ENCODE measurements at places on chromosomes 7 and 10. TPM values are rescaled to one million over a fixed set of nuclear protein-coding genes. Genes with fewer than 3 reads are reported as not detected.

GRCh38 chr10:132363921-132364593 is 32.1 kb downstream of the LRRC27 start:
- no peak overlapping the region for H3K27ac ChIP-seq
- no peaks in the 10 kb centered on the region for H3K4me1 ChIP-seq
- H3K27me3 ChIP-seq = no peaks in the 10 kb centered on the region
- DNase-seq = peak; percentile 17
- H3K4me3 ChIP-seq = no peak overlapping the region

The GRID2IP gene
- total RNA-seq = not detected

GRCh38 chr7:101186844-101187428 is 6.8 kb upstream of the NAT16 start:
- H3K36me3 ChIP-seq = no peaks in the 10 kb centered on the region
- H3K4me1 ChIP-seq = no peaks in the 10 kb centered on the region
- no peak overlapping the region for H3K4me3 ChIP-seq
- H3K27ac ChIP-seq = no peak overlapping the region
- no peaks in the 10 kb centered on the region for H3K27me3 ChIP-seq
- no peak for DNase-seq

- no peak overlapping the region for H3K27ac ChIP-seq
- H3K36me3 ChIP-seq = no peaks in the 10 kb centered on the region
- H3K4me3 ChIP-seq = no peak overlapping the region
- H3K27me3 ChIP-seq = no peaks in the 10 kb centered on the region
- no peak for DNase-seq
Measured at GRCh38 chr7:112757337-112757736, 32.9 kb downstream of the TMEM168 start.

GRCh38 chr7:82950436-82950835 is 212.2 kb downstream of the PCLO start:
- no peak for DNase-seq
- no peaks in the 10 kb centered on the region for H3K27me3 ChIP-seq
- H3K4me1 ChIP-seq = no peaks in the 10 kb centered on the region
- H3K4me3 ChIP-seq = no peak overlapping the region
- H3K27ac ChIP-seq = no peak overlapping the region

The POT1 gene
- total RNA-seq = 21.8 TPM

GRCh38 chr7:6165075-6165474 is 107.3 kb downstream of the CYTH3 start:
- no peak overlapping the region for H3K4me3 ChIP-seq
- H3K36me3 ChIP-seq = no peaks in the 10 kb centered on the region
- DNase-seq = no peak

The DPY19L1 gene
- 60.7 TPM for total RNA-seq

The GARIN1A gene
- total RNA-seq = 3.6 TPM

The SUGCT gene
- 2.2 TPM for total RNA-seq

The C10orf143 gene
- 0.44 TPM for total RNA-seq

DNA sequence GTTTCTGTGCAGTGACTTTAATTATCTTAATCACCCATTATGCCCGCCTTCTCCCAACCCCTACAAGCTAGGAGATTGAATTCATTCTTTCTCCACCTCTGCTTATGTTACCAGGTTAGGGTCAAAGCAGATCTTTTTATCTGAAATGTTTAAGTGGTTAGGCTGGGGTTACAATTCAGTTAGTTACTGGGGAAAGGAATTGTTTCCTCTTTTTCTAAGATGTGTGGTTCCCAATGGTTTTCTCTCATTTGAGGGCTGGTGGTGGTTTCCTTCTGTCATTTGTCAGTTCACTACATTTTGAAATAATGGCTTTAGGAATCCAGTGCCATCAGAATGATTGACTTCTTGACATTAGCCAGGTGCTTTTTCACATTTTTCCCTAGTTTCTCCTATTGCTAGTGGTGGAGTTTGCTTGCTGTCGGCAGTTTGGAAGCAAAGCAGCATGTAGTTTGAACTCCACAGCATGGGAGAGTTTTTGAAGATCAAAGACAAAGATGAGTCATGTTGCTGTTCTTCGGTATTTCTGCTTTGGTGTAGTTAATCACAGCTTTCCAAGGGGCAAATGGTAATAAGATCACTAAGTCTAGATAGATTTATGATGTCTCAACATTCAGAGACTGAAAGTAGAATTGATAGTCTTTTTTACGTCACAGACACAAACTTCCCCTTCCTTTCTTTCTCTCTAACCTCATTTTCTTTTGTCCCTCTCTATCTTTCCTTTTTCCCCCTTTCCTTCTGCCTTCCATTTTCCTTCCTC is 168.2 kb downstream of the SND1 start:
- H3K4me1 ChIP-seq = peaks cover 11% of the 10 kb centered on the region
- no peaks in the 10 kb centered on the region for H3K27me3 ChIP-seq
- no peak overlapping the region for H3K27ac ChIP-seq

DNA sequence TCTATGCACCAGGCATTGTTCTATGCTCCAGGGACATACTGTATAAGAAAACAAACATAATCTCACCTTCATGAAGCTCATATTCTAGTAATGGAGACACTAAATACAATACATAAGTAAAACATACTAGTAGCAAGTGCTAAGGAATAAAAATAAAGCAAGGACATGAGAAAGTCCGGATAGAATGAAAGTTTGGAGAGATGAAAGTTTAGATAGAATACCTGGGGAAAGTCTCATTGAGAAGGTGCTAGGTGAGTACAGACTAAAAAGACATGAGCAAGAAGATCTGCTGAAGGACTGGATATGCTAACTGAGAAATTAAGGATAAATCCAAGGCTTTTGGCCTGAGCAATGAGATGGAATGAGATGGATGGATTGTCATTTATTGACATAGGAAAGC is 34.0 kb downstream of the CCDC186 start:
- H3K4me1 ChIP-seq = peaks cover 6% of the 10 kb centered on the region
- no peak overlapping the region for H3K27ac ChIP-seq
- no peak overlapping the region for H3K4me3 ChIP-seq
- H3K27me3 ChIP-seq = no peaks in the 10 kb centered on the region
- H3K36me3 ChIP-seq = peaks cover 1% of the 10 kb centered on the region

The PRXL2A gene
- total RNA-seq = 321 TPM

GRCh38 chr7:70701477-70701876 is 430.5 kb upstream of the GALNT17 start:
- no peak overlapping the region for H3K27ac ChIP-seq
- DNase-seq = no peak
- H3K4me1 ChIP-seq = peaks cover 6% of the 10 kb centered on the region
- H3K4me3 ChIP-seq = no peak overlapping the region
- peaks cover 2% of the 10 kb centered on the region for H3K27me3 ChIP-seq
- no peaks in the 10 kb centered on the region for H3K36me3 ChIP-seq

GRCh38 chr10:86967481-86967941 is 771 bp upstream of the ADIRF start:
- no peak overlapping the region for H3K27ac ChIP-seq
- H3K36me3 ChIP-seq = no peaks in the 10 kb centered on the region
- H3K27me3 ChIP-seq = no peaks in the 10 kb centered on the region
- no peak overlapping the region for H3K4me3 ChIP-seq
- no peak for DNase-seq

The IL6 gene
- total RNA-seq = 11.0 TPM

The CALHM1 gene
- total RNA-seq = not detected

GRCh38 chr7:51016546-51016945 is 233.8 kb upstream of the GRB10 start:
- no peak overlapping the region for H3K4me3 ChIP-seq
- H3K27ac ChIP-seq = no peak overlapping the region
- no peaks in the 10 kb centered on the region for H3K4me1 ChIP-seq

The NANOS1 gene
- 0.40 TPM for total RNA-seq

The TMEM178B gene
- total RNA-seq = not detected

GRCh38 chr7:71905821-71906220 is 506.3 kb downstream of the CALN1 start:
- H3K36me3 ChIP-seq = no peaks in the 10 kb centered on the region
- no peak overlapping the region for H3K27ac ChIP-seq
- no peak overlapping the region for H3K4me3 ChIP-seq
- no peak for DNase-seq
- no peaks in the 10 kb centered on the region for H3K27me3 ChIP-seq

DNA sequence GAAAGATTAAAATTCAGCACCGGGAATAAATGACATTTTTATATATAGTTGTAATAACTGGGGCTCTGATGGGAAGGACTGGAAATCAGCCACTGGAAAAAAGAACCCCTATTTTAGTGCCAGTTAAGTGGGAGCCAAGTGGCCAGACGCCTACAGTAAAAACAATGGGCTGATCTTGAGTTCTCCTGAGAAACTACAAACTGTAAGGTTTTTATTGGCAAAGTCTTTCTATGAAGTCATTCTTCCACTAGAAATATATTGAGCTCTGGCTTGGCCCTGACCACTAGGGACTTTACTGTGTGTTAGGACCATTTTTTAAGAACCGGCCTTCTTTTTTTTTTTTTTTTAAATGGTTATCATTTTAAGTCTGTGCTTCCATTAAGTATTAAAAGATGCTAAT is 79.6 kb downstream of the ZNF22 start:
- no peaks in the 10 kb centered on the region for H3K4me1 ChIP-seq
- no peak overlapping the region for H3K27ac ChIP-seq
- DNase-seq = peak; percentile 15
- H3K4me3 ChIP-seq = no peak overlapping the region

DNA sequence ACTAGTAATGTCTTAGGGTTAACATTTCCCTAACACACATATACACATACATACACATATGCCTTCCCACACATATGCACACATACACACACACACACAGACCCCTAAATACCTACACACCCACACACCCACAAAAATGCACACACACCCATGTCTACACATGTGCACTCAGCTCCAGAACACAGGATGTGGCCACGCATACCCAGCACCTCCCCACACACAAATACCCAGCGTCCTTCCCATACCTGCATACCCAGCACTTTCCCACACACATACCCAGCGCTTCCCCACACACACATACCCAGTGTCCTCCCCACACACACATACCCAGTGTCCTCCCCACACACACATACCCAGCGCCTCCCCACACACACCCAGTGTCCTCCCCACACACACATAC is 534.9 kb downstream of the DNAJB6 start:
- no peaks in the 10 kb centered on the region for H3K4me1 ChIP-seq
- no peak for DNase-seq
- H3K27me3 ChIP-seq = no peaks in the 10 kb centered on the region
- no peaks in the 10 kb centered on the region for H3K36me3 ChIP-seq
- no peak overlapping the region for H3K27ac ChIP-seq
- no peak overlapping the region for H3K4me3 ChIP-seq

GRCh38 chr7:117053432-117053831 is 100.1 kb downstream of the ST7 start:
- peaks cover 2% of the 10 kb centered on the region for H3K4me1 ChIP-seq
- no peaks in the 10 kb centered on the region for H3K36me3 ChIP-seq
- DNase-seq = no peak
- H3K27me3 ChIP-seq = no peaks in the 10 kb centered on the region
- H3K27ac ChIP-seq = no peak overlapping the region

DNA sequence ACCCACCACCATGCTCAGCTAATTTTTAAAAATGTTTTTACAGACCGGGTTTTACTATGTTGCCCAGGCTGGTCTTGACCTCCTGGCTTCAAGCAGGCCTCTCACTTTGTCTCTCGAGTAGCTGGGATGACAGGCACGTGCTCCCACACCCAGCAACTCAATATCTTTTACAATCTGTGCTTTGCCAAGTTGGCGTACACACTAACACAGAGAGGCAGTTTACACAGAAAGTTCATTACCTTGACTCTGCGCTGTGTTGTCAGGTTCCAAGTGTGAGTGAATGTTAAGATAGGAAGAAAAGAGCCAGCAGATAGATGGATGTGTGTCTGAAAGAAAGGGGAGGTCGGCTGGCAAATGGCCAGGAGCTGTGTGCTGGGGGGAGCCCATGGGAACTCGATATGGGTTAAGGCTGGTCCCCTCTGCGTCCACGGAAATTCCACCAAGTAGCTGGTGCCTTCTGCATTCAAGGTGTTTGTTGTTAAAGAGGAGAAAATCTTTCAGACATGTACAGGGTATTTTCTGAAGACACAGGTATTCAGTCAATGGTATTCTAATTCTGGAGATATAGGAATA is 299.8 kb downstream of the CAMK1D start:
- no peak for DNase-seq
- no peaks in the 10 kb centered on the region for H3K27me3 ChIP-seq
- no peaks in the 10 kb centered on the region for H3K36me3 ChIP-seq
- no peaks in the 10 kb centered on the region for H3K4me1 ChIP-seq
- no peak overlapping the region for H3K4me3 ChIP-seq

The AKR1C3 gene
- total RNA-seq = 4.8 TPM

DNA sequence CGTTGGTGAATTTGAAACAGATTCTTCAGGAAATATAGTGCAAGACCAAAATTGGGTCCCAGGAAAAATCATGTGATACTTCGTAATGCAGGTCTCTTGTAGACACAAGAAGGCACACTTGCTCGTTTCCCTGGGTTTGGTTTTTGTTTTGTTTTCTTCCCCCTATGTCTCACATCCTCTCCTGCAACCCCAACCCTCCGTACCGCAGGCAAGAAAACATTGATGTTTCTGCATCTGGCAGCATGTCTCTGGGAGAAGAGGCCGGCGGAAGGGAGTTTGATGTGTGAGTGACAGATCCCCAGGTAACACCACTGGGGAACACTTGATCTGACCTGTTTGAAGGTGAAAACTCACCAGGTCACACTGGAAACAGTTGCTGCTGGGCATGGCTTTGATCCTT is 718.5 kb downstream of the AUTS2 start:
- H3K4me3 ChIP-seq = no peak overlapping the region
- no peaks in the 10 kb centered on the region for H3K4me1 ChIP-seq
- no peak overlapping the region for H3K27ac ChIP-seq
- H3K36me3 ChIP-seq = no peaks in the 10 kb centered on the region
- no peak for DNase-seq

The BUD31 gene
- 122 TPM for total RNA-seq

GRCh38 chr7:118252087-118252486 is 27.6 kb downstream of the ANKRD7 start:
- no peaks in the 10 kb centered on the region for H3K4me1 ChIP-seq
- no peaks in the 10 kb centered on the region for H3K36me3 ChIP-seq
- no peaks in the 10 kb centered on the region for H3K27me3 ChIP-seq
- no peak overlapping the region for H3K27ac ChIP-seq
- DNase-seq = no peak

The ZNF679 gene
- total RNA-seq = not detected

The RNF148 gene
- 0.83 TPM for total RNA-seq

The EBLN1 gene
- not detected for total RNA-seq

The CCDC146 gene
- 2.2 TPM for total RNA-seq

- H3K4me3 ChIP-seq = no peak overlapping the region
- DNase-seq = no peak
- H3K27ac ChIP-seq = no peak overlapping the region
- H3K4me1 ChIP-seq = no peaks in the 10 kb centered on the region
- no peaks in the 10 kb centered on the region for H3K27me3 ChIP-seq
Measured at GRCh38 chr10:68586606-68587305, 26.6 kb downstream of the TET1 start.

DNA sequence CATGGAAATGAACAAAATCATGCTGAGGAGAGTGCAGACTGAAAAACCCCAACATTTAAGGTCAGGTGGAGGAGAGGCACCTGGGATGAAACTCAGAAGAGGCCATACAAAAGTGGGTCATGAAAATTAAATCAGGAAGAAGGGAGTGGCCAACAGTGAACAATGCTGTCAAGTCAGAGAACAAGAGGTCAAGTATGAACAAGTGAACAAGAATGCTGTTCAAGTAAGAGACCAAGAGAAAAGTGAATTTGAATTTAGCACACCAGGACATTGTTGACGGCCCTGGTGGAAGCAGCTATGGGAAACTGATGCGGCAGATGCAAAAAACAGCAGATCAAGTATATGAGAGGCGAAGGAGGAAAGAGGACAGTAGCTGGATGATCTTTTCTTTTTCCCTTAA is 7.9 kb downstream of the CEP41 start:
- no peaks in the 10 kb centered on the region for H3K27me3 ChIP-seq
- peak; percentile 63 for DNase-seq
- no peaks in the 10 kb centered on the region for H3K36me3 ChIP-seq
- peaks cover 35% of the 10 kb centered on the region for H3K4me1 ChIP-seq
- H3K4me3 ChIP-seq = no peak overlapping the region
- peak overlapping the region; percentile 33 for H3K27ac ChIP-seq
